ENCODE measurements at places on chromosomes 4 and X. TPM values are rescaled to one million over a fixed set of nuclear protein-coding genes. Genes with fewer than 3 reads are reported as not detected.

Gene PCDH7
- not detected for total RNA-seq

Gene SNCA
- 11.6 TPM for total RNA-seq

Gene BTK
- total RNA-seq: 0.10 TPM

Gene GPR101
- total RNA-seq: not detected

Gene TMPRSS11F
- total RNA-seq: not detected

DNA sequence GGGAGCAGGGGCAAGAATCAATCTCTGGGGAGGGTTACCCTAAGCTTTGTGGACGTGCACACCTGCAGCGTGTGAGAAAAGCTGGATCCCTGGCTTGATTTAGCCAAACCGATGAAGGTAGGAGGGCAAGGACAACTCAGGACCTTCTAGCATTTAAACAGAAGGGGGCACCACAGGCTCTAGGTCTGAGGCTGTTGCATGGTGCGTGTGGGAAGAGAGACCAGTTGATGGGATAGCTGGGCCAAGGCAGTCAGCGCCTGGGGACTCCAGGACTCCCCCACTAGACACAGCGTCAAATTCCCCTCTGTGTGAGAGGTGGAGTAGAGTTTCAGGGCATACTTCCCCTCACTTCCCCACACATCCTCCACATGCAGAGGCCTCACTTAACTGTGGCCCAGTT, 4.3 kb downstream of the GABRQ start:
- DNase-seq: no peak

GRCh38 chr4:35565640-35566039, 678.7 kb downstream of the ARAP2 start:
- DNase-seq: no peak
